Naive thymus-derived CD8-positive, alpha-beta T cell (primary cell): ENCODE measurements at places on chromosomes 12 and 14. TPM values are rescaled to one million over a fixed set of nuclear protein-coding genes. Genes with fewer than 3 reads are reported as not detected.

DNA sequence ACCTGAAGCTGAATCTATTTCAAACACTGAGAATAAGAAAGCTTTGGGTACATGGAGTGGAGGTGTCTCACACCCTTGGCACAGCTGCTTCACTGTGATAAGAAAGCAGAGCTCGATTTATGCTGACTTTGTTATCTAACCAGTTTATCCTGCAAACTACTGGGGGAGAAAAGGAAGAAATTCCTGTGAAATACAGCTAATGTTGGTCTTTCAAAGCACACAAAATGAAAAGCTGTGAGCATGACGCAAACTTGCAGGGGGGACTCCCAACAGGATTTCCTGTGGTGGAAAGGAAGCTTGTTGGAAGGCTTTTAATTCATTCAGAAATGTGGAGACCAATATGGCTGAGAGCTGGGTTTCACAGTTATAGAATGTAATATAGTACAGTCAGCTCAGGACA, 53.4 kb downstream of the SRGAP1 start:
- DNase-seq = no peak

DNA sequence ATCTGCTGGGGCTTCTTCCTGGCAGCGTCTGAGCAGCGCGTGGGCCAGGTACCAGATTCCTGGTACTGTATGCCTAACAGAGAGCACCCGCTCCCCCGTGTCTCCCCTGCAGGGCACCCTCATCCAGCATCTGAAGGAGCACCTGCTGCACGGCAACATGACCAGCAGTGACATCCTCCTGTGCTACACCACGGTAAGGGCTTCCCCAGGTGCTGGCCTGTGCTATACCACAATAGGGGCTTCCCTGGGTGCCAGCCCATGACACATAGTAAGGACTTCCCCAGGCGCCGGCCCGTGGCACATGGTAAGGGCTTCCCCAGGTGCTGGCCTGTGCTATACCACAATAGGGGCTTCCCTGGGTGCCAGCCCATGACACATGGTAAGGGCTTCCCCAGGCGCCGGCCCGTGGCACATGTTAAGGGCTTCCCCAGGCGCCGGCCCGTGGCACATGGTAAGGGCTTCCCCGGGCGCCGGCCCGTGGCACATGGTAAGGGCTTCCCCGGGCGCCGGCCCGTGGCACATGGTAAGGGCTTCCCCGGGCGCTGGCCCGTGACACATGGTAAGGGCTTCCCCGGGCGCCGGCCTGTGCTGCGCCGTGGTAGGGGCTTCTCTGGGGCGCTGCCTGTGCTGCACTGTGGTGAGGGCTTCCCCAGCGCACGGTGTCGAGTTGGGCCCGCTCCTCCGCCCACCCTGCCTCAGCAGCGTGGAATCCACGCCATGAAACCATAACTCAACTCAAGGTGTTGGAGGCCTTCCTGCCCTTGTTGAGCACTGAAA, 49.3 kb downstream of the AACS start:
- DNase-seq = no peak

DNA sequence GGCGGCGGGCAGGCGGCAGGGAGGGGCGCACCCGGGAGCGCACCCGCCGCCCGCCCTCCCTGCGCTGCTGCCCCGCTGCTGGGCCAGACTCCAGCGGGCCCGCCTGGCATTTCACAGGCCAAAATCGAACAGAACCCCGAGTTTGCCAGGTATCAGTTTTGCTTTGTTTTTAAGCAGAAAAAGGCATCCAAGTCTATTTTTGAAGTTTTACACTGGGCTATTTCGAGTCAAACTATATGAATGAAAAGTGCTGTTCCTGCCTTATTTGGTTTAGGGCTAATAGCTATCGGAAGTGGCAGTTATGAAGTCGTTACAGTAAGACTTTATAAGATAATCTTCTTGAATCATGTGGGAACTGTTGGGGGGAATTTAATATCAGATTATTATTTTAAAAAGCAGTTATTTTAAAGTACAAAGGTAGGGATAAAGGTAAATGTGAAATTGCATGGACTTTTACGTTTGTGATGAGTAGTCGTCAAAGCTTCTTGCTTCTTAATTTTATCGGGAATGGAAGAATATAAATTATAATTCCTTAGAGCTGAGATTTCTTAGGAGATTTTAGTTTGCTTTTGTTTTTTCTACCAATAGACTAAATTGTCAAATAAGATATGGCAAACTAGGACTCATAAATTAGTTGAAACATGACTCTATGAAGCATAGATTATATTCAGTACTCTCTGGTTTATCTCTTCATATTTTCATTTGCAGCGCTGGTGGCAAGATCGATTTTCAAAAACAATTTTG, 1.1 kb downstream of the MSRB3 start:
- no peak for DNase-seq

- no peak for DNase-seq
These were observed 36.9 kb upstream of the SMUG1 start for GRCh38 chr12:54225666-54226065.

DNA sequence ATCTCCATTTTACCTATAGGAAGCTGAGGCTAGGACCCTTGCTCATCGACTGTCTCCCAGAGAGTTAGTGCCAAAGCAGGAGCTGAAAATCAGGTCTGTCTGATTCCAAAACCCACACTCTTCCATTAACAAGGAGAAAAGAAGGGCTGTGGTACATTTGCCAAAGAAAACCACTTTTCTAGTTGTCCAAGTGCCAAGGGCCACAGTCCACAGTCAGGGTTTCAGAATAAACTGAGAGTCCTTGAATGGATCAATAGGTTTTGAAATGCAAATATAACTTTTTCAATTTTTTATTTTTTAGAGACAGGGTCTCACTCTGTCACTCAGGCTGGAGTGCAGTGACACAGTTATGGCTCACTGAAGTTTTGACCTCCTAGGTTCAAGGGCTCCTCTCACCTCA, 55.4 kb upstream of the ZFP36L1 start:
- DNase-seq = no peak

- no peak for DNase-seq
These were observed 153.1 kb downstream of the ANO6 start for GRCh38 chr12:45368841-45369489.

GRCh38 chr12:71183846-71184245, 26.0 kb upstream of the TSPAN8 start:
- no peak for DNase-seq

DNA sequence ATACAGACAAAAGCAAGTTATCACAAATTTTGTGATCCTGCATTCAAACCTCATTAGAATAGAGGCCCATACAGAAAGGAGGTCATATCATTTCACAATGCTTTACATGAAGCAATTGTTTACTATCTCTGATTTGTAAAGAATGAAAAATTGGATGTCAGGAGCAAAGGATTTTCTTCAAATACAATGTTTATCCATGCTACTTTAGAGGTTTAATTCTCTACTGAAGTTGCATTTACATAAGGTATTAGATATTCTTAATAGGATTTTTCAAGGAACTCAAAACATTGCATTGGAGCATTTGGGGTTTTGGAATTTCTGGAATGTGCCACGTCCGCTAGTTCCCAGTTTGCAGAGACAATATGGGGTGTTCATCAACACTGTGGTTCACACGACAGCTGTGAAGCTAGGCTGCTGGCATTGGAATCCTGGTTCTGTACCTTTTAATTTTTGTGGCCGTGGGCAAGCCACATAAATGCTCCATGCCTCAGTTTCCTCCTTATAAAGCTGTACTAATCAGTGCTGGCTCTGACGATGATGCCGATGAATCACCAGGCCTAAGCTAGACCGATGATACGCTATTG, 174.8 kb downstream of the APAF1 start:
- no peak for DNase-seq

DNA sequence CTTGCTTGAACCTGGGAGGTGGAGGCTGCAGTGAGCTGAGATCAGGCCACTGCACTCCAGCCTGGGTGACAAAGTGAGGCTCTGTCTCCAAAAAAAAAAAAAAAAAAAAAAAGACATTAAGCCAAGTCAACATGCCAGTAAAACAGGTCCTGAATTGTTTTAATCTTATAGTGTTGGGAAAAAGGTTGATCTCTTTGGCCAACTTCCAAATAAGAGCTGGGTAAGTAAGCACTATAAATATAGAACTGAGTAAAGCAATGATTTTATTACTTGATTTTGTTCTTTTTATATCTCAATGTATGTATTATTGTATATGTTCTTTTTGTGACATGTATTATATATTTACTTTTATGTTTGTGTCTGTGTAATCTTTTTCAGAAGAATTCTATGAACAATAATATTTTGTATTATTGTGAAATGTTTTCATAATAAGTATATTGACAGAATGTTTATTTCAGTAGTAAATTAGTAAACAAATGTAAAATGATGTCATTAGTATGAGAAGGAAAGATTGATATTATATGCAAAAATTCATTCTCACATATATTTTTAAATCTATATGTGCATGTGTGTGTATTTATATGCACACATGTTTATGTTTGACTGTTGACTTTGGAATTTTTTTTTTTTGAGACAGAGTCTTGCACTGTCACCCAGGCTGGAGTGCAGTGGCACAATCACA, 9.6 kb upstream of the AKAP6 start:
- DNase-seq = no peak

DNA sequence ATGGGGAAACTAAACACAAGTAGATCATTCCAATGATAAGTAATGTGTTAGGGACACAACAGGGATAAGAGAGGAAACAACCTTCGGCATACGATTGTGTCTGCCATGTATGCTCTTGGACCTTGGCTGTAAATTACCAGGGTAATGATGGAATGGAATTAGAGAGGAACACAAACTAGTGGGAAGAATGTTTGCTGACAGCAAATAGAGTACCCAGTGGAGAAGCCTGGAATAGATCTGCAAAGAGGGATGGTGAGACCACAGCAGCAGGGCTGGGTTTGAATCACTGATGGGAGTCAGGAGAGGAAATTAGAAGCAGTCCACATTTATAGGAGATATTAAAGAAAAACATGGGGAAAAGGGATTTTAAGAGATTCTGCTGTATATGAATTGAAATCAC, 172.8 kb downstream of the LRIG3 start:
- no peak for DNase-seq

The FSCB gene
- not detected for total RNA-seq

The TCL1A gene
- 23.8 TPM for total RNA-seq

The RNASE7 gene
- total RNA-seq = not detected

The CLEC1A gene
- total RNA-seq = not detected

The APOF gene
- total RNA-seq = not detected

The SMCO3 gene
- not detected for total RNA-seq
